ENCODE measurements at places on chromosomes 6 and 20. TPM values are rescaled to one million over a fixed set of nuclear protein-coding genes. Genes with fewer than 3 reads are reported as not detected.

DNA sequence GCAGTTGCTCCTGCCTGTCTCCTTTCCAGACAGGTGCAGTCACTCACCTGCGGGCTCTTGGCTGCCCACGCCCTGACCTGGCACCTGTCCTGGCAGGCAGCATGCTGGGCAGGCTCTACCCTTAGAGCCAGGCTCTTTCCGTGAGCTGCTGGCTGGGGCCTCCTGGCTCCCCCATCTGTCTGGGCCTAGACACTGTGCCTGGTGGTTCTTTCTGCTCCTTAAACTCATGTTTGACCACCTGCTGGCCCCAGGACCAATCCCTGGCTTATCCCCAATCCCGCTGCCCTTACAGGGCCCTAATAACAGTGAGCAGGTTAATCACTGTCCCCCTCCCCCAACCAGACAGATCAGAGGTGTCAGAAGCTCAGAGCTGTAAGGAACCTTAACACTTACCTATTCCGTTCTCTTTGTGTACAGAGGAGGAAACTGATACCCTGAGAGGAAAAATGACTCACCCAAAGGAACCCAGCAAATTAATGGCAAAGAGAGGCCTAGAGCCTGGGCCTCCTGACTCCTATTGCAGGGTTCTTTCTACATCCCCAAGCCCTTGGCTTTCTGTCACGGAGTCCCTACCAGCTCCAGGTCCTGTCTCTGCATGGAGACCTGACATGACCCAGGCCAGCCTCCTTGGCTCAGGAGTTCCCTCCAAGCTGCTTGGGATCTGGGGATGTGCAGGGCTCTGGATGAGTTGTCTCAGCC is 54.7 kb downstream of the RAB44 start:
- peak; percentile 40 for DNase-seq

- peak; percentile 84 for DNase-seq
Measured at GRCh38 chr20:18276821-18277220, 11.5 kb upstream of the ZNF133 start.

DNA sequence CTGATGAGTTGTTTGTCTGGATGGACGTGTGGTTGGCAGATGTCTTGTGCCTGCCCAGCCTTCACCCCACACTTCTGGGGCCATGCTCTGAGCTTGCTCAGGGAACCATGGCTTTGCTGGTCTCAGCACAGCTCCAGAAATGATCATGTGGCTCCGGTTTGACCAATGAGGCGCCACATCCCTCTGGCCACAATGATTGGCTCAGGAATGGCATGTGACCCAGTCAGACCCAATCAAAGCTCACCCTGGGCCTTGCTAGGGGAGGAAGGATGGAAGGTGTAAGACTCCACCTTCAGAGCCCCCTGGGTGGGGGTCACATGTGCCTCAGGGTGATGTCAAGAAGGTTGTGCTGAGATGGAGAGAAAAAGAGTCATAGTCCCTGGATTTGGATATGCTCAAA is 281.6 kb upstream of the SULF2 start:
- no peak for DNase-seq

- DNase-seq = no peak
Measured at GRCh38 chr6:15941168-15941567, 187.7 kb upstream of the MYLIP start.

DNA sequence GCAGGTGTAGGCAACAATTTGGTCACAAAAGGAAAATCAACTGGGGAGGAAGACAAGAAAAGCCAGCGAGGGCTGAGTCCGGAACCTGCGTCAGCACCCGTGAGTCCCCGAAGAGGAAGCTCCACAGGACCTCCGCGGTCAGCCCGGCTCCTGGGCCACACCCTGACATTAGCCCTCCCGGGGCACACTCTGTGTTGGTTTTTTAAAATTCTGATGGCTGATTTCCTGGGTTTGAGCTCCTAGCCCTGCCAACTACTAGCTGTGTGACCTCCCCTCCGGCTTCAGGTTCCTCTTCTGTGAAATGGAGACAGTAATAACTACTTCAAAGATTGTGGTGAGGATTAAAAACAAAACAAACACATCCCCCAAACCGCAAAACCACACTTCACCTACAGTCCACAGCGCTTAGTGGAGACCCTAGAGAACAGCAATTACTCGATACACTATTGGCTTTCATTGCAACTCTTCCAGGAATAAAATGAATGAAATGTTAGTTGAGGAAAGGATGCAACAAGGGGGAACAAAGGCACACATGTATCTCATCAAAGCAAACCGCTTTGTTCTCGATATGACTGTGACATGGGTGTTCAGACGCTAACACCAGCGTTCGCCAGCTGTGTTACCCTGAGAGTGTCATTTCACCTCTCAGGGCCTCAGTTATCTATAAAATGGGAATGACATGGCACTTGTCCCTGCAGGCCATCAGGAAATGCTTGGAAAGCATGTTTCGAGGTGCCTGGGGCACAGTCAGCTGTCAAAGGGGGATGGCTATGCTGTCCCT is 985 bp downstream of the ZBP1 start:
- peak; percentile 81 for DNase-seq

DNA sequence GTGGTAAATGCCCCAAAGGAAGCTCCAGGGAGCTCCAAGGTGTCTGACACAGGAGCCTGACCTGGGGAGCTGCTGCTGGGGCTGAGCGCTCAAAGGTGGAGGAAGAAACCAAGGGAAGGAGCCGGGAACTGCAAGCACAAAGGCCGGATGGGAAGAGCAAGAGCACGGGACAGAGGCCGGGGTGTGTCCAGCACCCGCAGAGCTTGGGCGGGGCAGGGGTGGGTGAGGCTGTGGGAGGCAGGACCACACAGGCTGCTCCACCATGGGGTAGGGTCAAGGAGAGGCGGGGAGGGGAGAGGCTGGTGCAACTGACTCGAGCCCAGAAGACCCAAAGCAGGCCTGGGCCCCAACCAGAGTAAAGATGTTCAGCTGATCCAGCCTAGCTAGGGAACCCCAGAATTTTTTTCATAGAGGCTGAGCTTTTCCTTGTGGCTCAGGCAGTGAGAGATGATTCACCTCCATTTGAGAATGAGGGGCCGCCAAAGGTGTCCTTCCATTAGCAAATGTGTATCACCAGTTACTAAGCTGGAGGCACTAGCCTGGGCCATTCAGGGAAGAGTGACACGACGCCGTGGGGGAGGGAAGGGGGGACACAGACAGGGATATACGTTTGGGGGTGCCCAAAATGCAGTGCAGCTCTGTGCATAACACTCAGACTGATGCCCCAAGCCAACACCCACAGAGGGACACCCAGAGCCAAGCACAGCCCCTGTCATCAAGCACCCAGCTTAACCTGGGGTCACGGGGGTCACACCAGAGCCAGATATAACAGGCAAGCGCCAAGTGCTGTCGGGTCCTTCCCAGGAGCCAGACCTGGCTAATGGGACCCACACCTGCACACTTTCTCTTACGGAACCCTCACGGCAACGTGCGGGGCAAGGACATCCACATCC is 21.3 kb upstream of the TLDC2 start:
- no peak for DNase-seq

GRCh38 chr6:136103763-136104311 is 146.3 kb downstream of the MTFR2 start:
- no peak for DNase-seq

- DNase-seq = no peak
Measured at GRCh38 chr6:114062199-114062598, 91.3 kb upstream of the HDAC2 start.

DNA sequence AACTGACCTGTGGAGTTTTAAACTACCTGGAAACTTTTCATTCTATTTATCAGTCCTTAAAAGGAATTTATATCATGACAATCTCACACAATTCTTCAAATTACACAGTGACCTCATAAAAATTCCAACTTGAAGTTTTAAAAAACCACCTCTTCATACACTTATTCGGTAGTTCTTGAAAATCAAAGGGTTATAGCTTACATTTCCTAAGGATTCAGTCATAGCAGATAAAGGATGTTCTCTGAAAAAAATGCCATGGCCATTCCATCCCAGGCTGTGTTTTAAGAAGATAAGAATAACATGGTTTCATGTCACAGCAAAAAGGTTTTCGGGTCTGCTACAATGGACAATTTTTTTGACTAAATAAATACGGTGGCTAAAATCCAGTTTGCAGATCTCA is 41.2 kb downstream of the GOPC start:
- DNase-seq = no peak

- no peak for DNase-seq
Measured at GRCh38 chr20:52965819-52966218, 6.3 kb upstream of the TSHZ2 start.

DNA sequence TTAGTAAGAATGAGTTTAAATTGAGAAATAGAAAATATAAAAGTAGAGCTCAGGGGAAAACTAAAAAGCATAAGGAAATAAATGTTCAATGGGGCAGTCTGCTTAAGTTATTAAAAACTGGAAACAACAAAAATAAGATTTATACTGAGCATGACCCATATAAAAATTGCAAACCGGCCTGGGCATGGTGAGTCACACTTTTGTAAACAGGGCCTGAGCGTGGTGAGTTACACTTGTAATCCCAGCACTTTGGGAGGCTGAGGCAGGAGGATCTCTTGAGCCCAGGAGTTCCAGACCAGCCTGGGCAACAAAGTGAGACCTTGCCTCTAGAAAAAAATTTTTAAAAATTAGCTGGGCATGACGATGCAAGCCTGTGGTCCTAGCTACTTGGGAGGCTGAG is 74.6 kb downstream of the TMEM244 start:
- no peak for DNase-seq

DNA sequence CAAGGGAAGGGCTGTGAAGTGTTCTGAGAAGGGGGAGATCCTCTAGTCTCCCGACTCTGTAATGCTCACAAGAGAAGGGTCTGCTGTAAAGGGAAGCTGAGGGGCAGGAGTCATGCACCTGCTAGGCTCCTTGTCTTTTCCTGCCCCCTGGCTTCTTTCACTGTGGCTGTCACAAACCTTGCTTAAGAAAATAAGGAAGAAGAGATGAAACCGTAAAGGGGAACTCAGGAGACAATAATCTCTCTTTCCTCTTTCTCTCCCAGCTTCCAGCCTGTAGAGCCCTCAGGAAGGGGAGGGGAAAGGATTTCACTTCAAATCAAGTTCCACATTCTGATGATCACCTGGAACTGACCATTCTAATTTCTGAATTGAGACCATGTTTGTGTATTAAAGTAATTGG is 26.3 kb downstream of the SLC13A3 start:
- no peak for DNase-seq

DNA sequence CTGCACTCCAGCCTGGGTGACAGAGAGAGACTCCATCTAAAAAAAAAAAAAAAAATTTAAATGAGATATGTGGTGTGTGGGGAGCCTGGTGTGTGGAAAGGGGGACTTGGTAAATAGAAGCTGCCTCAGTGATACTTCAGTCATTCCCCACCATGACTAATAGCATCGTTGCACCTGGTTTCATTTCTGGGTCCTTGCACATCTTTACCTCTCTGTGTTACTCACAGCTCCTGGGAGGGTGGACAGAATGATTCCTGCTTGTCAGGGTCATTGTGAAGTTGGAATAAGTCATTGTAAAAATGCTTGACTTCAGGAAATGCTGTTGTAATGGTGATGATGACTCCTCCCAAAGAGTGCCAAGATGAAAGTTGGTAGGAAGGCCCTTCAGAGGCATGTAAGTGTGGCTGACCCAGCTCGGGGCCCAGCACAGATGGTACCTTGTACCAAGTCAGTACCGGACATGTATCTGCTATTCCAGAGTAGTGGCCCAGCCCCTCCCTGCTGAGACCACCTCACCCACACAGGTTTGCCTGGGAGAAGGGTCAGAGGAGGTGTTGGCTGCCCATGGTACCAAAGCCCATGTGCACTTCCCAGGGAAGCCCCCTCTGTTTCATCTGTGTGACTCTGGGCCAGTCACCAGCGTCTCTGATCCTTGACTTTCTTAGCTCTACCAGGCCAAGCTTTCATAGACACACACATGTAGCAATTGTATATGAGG is 48.4 kb downstream of the PLAGL2 start:
- peak; percentile 42 for DNase-seq

DNA sequence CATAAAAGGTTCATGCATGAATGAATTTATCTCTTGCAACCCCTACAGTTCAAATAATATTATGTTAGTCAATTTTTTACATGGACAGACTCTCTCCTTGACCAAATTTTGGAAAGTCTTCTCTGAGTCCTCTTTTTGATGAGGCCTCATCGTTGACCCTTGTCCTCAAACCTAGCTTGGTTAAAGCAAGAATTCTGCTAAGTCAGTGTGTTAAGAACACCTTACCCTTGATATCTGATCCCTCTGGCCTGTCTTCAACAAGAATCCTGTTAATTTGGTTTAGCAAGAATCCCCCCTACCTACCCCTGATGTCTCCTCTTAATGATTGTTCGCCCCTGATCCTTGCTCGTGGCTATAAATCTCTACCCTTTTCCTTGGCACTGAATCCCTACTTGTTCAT is 301.4 kb downstream of the LAMA2 start:
- DNase-seq = no peak

DNA sequence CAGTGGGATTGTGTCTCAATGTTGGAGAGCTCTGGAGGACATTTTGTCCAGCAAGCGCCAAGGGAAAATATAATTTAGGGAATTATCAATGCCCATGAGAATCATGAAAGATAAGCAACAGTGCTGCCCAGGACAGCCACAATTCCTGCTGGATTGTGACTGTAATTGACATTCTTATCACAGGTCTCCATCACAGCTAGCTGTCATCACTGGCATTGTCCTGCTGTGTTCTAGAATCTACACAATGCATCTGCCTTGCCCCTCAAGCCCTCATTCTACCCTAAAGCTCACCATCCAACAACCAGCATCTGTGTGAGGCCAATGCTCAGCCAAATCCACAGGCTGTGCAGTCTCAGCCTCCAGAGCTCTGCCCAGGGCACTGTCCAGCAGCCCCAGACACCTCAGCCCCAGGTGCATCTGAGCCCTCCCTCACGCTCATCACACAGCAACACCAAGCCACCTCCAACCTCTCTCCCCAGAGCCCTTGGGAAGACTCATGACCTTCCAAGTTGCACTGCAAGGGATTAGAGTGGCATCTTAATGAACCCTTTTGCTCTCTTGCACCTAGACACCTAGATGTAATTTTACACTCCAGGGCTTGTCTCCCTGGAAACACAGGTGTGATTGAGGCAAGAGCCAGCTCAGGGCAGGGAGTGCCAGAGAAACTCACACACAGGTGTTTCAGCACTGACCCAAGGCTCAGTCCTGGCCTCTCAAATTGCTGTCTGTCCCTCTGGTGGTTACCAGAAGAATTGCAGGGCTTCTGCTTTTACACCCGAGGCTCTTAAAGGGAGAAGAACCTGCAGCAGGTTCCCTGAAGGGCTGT is 85.2 kb upstream of the PHACTR3 start:
- peak; percentile 26 for DNase-seq

GRCh38 chr6:89148016-89148750 is 2.3 kb downstream of the PM20D2 start:
- peak; percentile 54 for DNase-seq

GRCh38 chr6:150627154-150627553 is 27.5 kb downstream of the PLEKHG1 start:
- no peak for DNase-seq

CLVS2 gene
- not detected for total RNA-seq

STK38 gene
- total RNA-seq = 25.8 TPM

FOXF2 gene
- not detected for total RNA-seq

JPH2 gene
- total RNA-seq = not detected

PRPF6 gene
- 63.1 TPM for total RNA-seq

NKX2-2 gene
- not detected for total RNA-seq

MTRF1L gene
- 16.9 TPM for total RNA-seq

CCN5 gene
- total RNA-seq = not detected
